Retina (tissue), 1 donor: ENCODE measurements at places on chromosomes 5 and 9.

GRCh38 chr5:8491254-8491653 lies 622.3 kb downstream of the MTRR start:
- no peak for DNase-seq

GRCh38 chr9:34899535-34900158 lies 58.4 kb upstream of the PHF24 start:
- DNase-seq, result peak; percentile 88

DNA sequence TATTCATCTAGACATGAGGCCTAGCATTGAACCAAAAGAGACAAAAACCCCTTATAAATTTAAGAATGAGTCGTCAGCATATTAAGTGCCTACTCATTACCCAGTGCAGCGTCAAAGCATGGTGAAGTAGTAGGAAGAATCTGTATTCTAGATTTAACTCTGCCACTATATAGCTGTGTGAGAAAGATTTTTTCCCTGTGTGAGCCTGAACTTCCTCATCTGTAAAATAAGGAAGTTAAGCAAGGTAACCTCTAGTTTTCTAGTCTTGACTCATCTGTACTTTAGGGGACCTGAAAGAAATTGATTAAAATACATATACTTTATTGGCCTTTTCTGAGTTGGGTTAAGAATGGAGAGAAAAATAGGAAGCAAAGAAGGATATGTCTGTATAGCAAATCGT lies 82.1 kb upstream of the RUSC2 start:
- DNase-seq, result no peak

DNA sequence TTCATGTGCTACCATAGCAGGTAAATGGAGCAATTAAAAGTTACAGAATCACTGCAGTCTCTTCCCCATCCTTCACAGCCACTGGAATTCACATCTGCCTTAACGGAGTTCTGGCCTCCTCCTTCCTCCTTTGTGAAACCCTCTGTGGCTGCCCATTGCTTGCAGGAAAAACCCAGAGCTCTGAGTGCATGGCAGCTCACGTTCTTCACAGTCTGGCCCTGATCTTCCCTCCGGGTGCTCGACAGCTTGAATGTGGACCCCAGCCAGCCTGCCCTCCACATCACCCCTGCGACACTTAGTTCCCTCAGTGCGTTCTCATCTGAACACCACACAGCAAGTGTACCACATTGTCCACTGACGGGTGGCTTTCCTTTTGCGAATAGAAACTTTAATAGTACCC lies 63.2 kb upstream of the RUFY1 start:
- DNase-seq, result no peak

DNA sequence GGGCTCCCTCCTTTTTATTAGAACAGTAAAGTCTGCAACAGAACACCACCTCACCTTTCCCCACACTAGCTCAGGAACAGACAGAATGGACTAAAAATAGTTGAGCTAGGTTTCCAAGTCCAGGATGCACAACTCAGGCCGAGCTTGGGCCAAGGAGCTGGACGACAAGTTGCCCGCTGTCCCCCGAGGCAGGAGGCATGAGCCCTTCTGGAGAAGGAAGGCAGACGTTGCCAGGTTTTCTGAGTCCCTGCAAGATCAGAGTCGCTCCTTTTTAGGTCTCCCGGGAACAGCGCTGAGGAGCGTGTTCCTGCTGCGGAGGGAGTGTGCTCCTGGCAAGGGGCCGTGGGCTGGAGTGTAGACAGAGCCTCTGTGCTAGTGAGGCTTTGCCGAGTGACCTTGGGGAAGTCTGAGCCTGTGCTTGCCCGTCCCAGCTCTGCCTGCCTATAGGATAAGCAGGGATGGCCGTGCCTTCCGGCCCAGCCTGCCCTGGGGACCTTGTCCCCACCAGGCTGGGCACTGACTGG lies 121.6 kb downstream of the WNK2 start:
- no peak for DNase-seq

DNA sequence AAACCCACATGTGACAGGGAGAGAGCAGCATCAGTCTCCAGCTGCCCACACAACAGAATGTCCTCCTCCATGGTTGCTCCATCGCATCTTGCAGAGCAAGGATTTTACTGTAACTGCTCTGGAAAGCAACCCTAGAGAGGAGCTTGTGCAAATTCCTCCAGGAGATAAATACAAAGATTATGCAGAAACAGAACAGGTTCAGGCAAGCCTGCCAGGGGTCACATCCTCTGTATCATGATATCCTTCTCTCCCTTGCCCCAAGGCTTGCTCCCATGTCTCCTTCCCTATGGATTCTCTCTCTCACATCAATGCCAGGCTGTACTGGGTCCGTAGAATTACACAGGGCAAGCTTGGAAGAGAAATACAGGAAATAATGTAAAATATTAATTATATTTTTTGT lies 226.0 kb downstream of the MPDZ start:
- no peak for DNase-seq

- DNase-seq, result no peak
These were observed 3.8 kb upstream of the NACC2 start for GRCh38 chr9:136098844-136099243.

- no peak for DNase-seq
These were observed 128.9 kb upstream of the RAPGEF1 start for GRCh38 chr9:131868766-131869165.

DNA sequence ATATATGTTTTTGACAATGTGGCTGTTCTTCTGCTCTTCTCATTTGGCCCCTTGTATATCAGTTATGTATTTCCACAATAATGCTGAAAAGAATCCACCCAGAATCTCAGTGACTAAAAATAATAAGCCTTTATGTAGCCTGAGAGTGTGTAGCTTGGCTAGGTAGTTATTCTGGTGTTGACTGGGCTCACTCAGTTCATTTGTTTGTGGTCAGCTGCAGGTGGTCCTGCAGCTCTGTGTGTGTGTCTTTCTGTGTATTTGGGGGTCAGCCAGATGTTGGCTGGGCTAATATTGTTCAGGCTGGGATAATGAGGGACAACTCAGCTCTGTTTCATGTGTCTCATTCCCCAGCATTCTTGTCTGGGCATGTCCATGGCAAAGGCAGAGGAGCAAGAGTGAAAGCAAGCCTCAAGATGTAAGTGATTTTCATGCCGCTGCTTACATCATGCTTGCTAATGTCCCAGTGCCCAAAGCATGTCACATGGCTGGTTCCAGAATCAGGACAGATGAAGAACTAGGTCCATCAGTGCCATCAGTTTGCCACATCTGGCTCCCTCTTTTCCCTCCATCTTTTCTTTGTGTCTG lies 162.8 kb downstream of the KCTD16 start:
- DNase-seq, result no peak

DNA sequence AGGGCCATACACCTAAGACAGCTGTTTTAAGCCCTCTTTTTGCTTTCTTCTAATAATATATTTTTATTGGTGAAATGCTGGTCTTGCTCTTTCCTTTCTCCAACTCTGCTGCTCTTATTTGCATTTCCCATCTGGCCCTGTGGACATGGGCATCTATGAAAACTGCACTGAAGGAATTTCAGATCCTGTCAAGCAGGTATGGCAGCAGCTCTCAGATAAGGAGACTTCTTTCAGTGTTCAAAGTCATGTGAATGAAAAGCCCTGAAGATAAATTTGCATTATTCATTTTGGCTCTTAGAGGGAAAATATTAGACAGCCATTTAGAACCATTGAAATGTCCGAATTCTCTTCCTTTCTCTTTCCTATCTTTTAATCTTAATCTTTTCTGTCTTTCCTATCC lies 668.0 kb upstream of the RIOK2 start:
- DNase-seq, result no peak

DNA sequence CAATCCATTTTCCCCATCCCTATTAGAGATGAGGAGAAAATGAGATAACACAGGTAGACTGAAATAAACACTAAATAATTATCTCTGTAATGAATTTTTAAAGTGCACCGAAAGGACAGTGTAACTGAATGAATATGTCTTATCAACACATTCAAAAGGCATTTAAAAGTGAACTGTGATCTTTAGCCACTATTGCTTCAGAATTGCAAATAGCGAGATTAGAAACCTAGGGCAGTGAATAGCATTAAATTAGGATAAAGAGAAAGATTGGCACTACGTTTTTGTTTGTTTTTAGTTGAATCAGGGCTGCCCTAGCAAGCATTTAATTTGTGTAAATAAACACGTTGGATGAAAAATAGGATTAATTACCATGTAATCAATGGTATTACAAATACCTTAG lies 537.5 kb downstream of the ELAVL2 start:
- DNase-seq, result no peak

DNA sequence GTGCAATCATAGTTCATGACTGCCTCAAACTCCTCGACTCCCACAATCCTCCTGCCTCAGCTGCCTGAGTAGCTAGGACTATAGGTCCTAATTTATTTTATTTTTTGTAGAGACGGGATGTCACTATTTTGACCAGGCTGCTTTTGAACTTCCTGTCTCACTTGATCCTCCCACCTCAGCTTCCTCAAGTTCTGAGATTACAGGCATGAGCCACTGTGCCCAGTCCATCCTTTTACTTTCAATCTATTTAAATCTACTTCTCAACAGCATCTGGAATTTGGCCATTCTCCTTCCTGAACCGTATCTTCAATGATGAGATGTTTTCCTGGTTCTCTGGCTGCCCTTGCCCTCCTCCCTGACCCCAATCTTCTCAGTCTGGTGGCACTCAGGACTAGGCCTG lies 12.2 kb upstream of the GRIN1 start:
- DNase-seq, result no peak

DNA sequence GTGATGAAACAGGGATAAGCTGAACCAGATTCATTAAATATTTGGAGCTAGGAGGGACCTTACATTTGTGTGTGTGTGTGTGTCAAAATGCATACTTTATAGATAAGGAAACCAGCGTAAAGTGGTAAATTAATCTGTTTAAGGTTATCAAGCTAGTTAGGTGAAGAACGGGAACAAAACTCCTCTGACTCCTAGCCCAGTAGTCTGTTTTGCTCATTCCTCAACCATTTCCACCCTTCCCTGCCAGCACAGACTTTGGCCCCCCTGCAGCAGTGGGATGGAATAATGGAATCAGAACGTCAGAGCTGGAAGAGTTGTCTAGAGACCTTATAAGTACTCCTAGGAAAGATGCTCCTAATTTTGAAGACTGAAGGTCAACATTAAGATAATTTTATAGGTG lies 6.5 kb downstream of the AGXT2 start:
- no peak for DNase-seq

DNA sequence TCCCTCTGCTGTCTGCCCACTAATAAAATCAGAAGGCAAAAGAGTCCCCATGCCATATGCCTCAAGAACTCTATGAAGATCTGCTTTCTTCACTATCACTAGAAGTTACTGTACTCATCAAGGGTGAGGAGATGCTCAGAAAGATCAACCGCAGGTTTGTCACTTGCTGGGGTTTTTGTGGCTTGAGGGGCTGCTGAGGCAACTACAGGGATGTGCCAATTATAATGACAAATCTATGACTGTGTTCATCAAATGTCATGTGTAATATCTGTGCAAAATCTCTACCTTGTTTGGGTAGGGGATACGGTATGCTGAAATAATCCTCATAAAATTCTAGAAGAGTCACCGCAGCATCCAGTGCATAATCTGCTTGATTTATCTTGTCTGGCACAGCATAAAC lies 13.0 kb downstream of the ERAP1 start:
- no peak for DNase-seq

DNA sequence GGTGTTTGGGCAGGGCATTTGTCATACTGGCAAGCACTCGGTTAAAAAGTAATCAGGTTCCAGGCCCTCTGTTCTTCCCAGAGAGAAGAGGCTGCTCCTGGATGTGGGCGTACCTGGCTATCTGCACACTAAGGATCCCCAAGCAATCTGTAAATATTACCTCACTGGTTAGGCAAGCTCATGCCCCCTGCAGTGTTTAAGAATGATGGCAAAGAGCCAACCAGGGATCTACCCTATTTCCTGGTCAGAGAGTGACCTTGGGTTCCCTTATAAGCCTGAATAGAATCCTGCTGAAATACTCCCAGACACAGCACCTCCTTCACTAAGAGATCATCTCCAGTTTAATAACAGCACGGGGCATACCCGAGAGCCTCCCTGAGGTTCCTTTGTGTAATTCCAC lies 181.2 kb downstream of the PIK3R1 start:
- no peak for DNase-seq

- no peak for DNase-seq
These were observed 232.8 kb upstream of the PTGER4 start for GRCh38 chr5:40446910-40447309.

DNA sequence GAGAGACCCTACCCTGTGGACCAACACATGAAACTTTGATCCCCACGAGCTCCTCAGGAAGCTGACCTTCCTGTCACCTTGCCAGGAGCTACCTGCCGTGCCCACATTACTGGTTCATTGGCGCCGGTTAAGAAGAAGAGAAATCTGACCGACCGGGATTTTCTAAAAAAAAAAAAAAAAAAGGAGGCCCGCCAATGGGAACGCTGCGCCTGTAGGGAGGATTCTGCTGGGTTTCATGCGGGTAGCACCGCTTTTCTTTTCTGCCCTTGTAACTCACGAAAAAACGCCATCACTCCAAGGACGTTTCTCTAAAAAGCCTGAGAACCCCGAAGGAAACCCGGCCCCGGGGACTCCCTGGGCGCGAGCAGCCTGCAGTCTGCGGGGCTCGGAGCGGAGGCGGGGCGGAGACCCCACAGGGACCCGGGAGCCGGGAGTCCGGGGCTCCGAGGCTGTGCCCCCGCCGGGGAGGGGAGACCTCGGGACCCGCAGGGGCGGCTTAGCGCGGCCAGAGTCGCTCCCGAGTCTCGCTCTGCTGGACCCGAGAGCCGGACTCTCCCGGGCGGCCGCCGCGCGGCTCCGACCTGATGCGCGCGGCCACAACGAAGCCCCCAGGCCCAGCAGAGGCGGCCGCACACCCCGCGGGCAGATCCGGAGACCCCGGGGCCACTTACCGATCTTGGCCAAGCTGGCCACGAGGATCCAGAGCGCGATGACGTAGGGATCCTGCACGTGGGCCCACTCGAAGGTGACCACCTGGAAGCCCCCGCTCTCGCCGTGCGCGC lies 617 bp downstream of the SLC9A3 start:
- DNase-seq, result peak; percentile 74

GRCh38 chr5:81838307-81838906 lies 87.5 kb upstream of the SSBP2 start:
- DNase-seq, result no peak

DNA sequence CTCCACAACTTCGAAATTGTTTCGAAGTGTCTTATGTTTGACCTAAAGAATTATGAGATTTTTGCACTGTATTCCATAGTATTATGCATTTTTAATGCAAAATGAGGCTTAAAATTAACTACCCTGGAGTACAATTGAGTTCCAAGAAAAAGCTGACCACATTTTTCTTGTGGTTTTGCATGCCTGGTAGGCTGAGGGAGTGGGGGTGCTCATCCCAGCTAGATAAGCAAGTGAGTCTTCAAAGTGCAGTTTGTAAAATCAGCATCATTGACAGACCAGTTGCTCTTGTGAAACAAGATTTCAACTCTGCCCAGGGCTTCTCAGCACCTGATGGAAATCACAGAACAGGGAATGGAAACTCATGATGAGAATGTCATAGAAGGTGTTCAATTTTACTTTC lies 17.0 kb upstream of the NDUFS4 start:
- DNase-seq, result no peak

GRCh38 chr5:143195491-143195890 lies 208.0 kb downstream of the NR3C1 start:
- no peak for DNase-seq

DNA sequence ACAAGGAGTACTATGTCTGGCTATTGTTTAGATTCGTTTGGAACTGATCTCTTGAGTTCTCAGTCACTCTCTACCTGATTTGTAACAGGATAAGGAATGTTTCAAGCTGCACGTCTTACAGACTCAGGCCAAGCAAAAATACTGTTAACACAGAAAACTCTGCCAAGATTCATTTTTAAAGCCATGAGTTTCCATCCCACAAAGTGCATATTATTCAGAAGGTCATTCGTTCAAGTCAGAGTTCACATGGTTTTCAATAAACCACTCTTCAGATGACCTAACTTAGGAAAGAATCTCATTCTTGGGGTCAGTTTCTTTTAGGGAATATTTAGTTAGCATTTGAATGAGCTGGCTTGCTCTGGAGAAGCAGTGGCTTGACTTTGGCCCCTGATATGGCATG lies 49.3 kb downstream of the F2R start:
- DNase-seq, result no peak
